SK-N-SH (cell line): ENCODE measurements at places on chromosomes 11 and 22. TPM values are rescaled to one million over a fixed set of nuclear protein-coding genes. Genes with fewer than 3 reads are reported as not detected.
A peak's percentile ranks its signal among the peaks of the same experiment; 100 is the strongest.

- DNase-seq = no peak
These were observed 32.6 kb upstream of the PICALM start for GRCh38 chr11:86101493-86101892.

The C11orf97 gene
- not detected in 2 replicates for polyA plus RNA-seq

DNA sequence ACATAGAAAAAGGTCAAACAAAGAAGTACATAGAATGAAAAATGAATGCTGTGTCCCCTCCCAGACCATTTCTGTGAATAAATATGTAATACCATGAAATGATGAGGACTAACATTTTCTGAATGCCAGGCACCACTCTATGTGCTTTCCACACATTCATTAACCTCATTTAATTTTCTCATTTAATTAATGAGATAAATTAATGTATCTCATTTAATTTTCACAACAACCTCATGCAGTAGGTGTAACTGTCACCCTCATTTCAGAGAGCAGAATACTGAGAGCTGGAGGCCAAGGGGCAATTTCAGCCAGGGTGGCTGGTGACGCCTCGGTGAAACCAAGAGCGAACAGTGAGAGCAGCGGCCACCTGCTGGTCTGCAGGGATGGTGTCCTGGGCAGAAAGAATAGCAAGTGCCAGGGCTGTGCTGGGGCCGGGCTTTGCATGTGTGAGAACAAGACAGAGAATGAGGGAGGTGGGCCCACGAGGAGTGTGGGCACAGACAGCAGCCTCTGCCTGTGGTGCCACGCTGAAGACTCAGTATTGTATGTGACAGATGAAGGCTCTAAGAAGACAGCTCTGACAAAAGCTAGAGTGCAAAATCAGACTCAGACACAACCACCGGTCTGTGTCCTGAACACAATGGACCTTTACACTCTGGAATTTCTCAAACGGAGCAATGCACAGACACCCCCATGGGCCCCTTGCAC is 1.8 kb upstream of the SERPIND1 start:
- no peak for DNase-seq

- DNase-seq = no peak
These were observed 17.3 kb downstream of the PHLDA2 start for GRCh38 chr11:2911785-2912391.

DNA sequence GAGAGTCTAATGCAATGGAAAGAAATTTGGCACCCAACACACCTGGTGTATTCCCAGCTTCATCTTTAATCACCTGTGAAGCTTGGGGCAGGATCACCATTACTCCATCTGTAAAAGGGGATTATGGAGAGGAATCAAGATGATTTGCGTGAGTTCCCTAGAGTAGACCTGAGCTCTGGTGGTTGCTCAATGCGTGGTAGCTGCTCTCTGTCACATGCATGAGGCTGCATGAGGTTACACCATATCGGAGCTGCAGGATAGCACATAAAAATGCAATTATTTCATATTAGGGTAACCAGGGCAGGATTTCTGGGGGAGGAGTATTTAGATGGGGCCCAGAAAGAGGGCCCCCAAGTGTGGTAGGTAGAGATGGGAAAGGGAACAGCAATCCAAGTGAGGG is 35.3 kb upstream of the CLMP start:
- DNase-seq = no peak

DNA sequence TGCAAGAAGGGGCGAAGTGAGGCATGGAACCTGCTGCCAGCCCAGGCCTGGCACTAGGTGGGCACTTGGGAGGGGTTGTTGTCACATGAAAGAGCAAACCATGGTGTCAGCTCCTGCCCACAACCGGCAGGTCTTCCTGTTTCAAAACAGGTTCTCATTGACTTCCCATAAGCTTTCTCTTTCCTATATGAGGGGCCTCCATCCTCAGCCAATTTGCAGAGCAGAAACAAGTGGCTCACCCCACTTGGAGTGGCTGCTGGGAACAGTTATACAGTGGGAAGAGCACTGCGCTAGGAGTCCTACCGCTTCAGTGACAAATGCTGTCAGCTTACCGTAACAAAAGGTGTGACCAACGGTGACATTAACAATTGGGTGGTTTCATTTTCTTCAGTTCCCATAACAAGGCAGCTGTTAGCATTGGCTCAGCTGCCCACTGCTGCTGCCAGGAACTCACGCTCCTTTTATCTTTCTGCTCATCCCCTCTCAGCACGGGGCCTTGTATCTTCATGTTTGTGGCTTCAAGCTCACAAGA is 10.2 kb upstream of the SSTR3 start:
- no peak for DNase-seq

GRCh38 chr22:43388420-43388851 is 23.4 kb upstream of the MPPED1 start:
- DNase-seq = peak; percentile 81

GRCh38 chr22:24563246-24563645 is 7.4 kb downstream of the SNRPD3 start:
- DNase-seq = no peak

DNA sequence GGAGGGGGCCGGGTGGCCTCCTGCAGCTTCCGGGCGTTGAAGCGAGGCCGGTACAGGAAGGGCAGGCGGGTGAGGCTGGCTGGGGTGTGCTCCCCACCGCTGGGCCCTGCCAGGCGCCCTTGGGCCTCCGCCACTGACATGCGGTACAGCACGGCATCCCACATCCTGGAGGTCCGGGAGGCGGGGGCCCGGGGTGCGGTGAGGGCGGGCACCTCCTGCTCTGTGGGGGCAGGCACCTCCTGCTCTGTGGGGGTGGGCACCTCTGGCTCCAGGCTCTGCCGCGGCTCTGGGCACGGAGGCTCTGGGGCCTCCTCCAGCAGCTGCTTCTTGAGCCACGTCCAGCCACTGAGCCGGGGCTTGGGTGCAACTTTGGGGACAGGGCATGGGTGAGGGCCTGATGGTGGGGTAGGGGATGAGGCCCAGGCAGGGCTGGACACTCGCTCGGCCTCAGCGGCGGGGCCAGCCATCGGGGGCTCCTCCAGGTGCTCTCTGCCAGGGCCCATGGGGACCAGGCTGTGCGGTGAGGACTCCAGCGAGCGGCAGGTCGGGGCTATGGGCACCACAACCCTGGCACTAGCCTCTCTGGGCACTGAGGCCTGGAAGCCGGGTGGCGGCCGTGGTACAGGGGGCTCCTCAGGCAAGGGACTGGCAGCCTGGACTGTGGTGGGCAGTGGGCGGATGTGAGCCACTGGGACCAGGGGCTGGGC is 2.3 kb downstream of the PRR33 start:
- peak; percentile 29 for DNase-seq

DNA sequence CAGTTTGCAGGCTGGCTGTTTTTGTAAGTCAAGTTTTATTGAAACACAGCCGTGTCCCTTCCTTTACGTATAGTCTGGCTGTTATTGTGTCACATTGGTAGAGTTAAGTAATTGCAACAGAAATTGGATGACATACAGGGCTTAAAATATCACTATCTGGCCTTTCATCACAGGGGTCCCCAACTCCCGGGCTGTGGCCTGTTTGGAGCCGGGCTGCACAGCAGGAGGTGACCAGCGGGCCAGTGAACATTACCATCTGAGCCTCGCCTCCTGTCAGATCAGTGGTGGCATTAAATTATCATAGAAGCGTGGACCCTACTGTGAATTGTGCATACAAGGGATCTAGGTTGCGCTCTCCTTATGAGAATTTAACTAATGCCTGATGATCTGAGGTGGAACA is 31.7 kb downstream of the EXT2 start:
- no peak for DNase-seq

The SLN gene
- polyA plus RNA-seq = 0.11 TPM in 1 of 2 replicates, not detected in the other

The GCAT gene
- polyA plus RNA-seq = 20.3 and 24.2 TPM in 2 replicates

DNA sequence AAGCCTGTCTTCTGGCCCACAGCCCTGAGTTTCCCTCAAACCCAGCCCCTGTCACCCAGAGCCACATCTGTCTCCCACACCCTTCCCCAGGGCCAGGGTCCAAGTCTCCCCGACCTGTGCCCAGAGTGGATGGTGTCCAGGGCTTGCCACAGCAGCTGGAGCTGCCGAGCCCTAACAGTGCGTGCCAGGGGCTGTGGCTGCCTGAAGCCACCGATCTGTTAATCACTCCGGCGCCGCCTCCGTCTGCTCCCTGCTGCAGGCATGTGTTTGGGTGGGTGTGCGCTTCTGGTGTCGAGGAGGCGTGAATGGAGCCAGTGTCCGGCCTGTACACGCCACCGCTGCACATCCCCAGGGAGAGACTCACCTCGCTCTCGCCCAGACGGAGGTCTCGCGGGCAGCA is 26.1 kb downstream of the SHISAL1 start:
- DNase-seq = no peak

GRCh38 chr11:42315846-42316245 is 856.4 kb upstream of the LRRC4C start:
- no peak for DNase-seq

DNA sequence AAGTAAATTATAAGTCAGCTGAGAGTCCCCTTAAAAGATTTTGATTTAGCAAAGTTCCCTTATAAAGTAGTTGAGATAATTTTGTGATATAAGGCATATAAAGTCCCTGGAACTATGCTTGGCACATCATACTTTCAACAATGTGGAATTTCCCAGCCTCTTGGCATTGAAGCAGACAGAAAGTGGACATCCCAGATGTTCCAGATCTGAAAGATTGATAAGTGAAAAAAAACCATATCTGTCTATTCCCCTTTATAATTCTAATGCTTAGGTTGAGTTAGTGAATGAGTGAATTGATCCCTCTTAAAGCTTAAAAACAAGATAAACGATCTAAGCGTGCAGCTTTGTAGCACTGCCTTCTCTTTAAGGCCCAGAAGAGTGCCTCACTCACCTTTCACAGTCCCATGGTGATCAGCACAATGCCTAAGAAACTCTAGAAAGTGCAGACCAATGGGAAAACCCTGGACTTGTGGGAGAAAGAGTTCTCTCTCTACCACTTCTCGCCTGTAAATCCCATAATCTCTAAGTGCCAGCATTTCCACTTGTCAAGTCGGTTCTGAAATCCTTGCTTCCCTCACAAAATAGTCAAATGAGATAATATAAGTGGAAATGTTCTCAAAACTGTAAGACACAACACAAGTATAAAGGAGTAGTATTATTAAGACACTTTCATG is 17.8 kb downstream of the FIBIN start:
- no peak for DNase-seq

GRCh38 chr22:36922105-36922608 is 8.7 kb downstream of the CSF2RB start:
- no peak for DNase-seq

The PDE2A gene
- polyA plus RNA-seq = 0.32 and 0.43 TPM in 2 replicates

DNA sequence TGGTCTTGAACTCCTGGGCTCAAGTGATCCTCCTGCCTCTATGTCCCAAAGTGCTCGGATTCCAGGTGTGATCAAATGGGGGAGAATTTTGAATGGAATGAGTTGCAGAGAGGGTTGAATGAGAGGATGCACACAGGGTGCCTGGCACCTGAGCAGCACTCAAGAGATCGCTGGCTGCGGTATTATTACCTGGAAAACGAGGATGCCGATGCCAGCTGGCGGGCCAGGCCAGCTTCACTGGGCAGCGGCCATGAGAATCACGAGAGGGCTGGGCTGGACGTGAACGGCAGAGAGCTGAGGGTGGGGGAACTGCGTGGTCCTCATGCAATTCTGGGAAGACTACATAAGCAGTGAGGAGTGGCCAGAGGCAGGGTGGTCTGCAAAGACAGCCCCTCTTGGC is 2.9 kb downstream of the MGAT3 start:
- DNase-seq = no peak

DNA sequence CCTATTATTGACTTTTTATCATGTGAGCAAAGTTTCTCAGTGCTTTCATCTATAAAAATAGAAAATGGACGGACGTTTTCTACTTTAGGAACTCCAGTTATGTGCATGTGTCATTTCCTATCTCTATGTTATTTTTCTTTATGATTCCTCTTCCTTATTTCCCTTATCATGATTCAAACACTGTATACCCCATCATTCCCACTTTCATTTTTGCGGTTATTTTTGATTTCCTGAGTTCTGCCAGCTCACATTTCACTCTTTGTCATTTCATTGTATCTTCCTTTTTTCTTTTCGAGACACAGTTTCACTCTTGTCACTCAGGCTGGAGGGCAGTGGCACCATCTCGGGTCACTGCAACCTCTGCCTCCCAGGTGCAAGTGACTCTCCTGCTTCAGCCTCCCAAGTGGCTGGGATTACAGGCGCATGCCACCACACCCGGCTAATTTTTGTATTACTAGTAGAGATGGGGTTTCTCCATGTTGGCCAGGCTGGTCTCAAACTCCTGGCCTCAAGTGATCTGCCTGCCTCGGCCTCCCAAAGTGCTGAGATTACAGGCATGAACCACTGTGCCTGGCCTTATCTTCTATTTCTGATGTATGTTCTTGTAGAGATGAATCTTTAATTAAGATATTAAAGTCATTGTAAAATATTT is 21.5 kb downstream of the C11orf58 start:
- no peak for DNase-seq

The OR52I1 gene
- not detected in 2 replicates for polyA plus RNA-seq

DNA sequence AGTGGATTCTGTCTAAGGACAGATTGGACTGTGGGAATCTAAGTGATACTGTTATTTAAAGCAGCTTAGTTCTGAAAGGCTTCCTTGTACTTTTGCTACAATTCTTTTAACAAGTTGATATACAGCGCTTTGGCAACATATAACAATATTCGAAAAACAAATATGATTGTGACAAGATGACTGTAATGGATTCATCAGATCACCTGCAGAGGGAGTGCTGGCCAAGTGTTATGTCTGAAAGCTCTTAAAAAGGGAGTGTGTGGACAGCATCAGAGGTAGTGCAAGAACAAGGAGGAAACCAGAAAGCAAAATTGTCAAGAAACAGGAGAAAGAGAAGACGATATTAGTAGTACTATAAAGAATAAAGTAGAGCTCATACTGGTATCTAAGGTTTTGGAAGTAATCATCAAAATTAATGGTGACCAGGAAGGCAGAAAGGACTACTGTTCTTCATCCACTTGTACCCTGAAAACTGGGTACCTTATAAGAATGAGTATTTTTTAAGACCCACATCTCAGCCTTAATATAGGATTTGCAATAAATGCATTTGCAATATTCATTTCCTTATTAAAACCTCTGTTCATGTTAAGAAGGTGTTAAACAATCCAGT is 1112.0 kb upstream of the CCDC90B start:
- peak; percentile 28 for DNase-seq

The ACCS gene
- 28.5 and 36.9 TPM in 2 replicates for polyA plus RNA-seq

DNA sequence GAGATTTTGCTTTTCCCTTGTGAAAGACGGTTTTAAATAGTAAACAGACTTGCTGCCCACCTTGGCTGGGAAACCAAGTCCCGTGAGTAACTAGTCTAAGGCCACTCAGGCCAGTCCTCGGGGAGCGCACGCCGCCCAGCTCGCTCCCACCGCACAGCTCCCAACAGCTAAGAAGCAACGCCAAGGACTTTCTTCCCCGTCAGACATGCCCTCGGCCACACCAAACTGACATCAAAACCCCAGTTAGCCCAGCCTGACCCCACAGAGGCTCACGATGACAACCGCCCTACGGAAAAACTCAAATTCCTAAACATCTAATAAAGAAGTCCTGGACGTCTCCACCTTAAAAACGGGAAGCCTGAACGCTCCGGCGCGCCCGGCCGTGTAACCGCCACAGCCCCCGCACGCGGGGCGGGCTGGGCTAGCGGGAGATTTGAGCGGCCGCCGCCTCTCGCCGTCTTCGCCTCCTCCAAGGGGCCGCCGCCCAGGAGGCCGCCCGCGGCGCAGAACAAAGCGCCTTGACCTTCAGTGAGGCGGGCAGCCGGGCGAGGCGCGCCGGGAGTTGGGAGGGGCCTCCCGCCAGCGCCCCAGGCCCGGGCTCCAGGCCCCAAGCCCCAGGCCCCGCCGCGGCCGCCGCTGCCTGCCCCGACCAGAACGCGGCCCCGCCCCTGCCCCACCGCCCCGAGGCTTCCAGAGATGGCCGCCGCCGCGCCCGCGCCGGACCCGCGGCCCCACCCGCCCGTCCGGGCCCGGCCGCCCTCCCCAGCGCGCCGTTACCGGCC is 486 bp downstream of the NAP1L4 start:
- DNase-seq = no peak

The MED19 gene
- polyA plus RNA-seq = 35.2 and 38.7 TPM in 2 replicates

The CYP2D6 gene
- 0.26 and 0.32 TPM in 2 replicates for polyA plus RNA-seq
